Spleen (tissue), 13 donors: ENCODE measurements at places on chromosomes 11 and 22. TPM values are rescaled to one million over a fixed set of nuclear protein-coding genes. Genes with fewer than 3 reads are reported as not detected.

Gene OR5A1
- total RNA-seq, result not detected

Gene TMEM151A
- not detected for total RNA-seq

Gene MRGPRF
- 7.9 TPM for total RNA-seq

Gene CHRM1
- total RNA-seq, result not detected

Gene CST6
- not detected for total RNA-seq
